ENCODE measurements at places on chromosomes 5 and 9. TPM values are rescaled to one million over a fixed set of nuclear protein-coding genes. Genes with fewer than 3 reads are reported as not detected.

DNA sequence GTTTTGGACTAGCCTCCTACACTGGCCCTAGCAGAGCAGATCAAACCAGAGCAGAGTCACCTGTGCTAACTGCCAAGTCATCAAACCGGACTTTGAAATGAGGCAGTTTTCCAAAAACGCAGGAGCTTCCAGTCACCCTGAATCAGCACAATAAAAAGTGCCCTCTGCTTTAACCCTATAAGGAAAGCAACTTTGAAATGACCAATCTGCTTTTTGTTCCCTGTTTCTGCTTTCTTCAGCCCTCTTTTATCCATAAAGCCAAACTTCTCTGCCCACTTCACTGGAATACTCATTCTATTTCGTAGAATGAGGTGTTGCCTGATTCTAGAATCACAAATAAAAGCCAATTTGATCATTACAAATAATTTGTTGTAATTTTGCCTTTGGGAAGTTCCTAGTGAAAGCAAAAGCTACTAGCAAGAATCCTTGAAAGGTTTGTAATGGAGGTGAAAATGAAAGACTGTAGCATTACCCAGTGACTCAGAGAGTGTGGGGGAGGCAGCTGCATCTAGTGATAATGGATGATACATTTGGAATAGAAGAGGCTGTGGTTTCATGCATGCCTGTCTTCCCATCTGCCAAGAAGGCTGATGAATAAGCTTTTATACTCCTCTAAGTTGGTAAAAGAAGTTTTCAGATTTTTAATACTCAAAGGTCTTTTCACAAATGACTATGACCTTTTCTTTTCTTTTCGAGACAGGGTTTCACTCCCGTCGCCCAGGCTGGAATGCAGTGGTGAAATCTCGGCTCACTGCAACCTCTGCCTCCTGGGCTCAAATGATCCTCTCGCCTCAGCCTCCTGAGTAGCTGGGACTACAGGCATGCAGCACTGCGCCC lies 14.9 kb downstream of the SPAAR start:
- no peak for DNase-seq

- DNase-seq = no peak
These were observed 7.6 kb downstream of the SLC24A2 start for GRCh38 chr9:19781240-19781639.

DNA sequence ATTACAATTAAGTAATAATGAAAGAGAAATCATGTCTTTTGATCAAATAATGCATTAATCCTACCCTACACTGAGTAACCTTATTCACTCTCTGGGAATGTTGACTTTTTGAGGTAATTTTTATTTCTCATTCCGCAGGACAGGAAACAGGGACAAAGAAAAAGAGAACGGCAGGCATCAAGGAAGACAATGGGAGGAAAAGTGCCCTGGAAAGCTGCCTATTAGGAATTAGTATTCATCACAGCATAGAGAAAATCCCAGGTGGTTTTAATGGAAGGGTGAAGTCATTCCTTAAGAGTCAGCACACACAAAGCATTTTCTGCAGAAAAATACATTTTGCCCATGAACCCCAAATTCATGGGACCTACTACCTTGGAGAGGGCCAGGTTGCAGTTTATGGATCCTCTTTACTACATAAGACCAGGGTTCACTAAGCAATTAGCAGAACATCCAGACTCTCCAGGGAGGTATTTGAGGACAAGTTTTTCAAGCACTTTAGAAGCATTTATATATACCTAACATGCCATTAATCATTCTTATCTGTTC lies 9.4 kb downstream of the FSTL4 start:
- no peak for DNase-seq

DNA sequence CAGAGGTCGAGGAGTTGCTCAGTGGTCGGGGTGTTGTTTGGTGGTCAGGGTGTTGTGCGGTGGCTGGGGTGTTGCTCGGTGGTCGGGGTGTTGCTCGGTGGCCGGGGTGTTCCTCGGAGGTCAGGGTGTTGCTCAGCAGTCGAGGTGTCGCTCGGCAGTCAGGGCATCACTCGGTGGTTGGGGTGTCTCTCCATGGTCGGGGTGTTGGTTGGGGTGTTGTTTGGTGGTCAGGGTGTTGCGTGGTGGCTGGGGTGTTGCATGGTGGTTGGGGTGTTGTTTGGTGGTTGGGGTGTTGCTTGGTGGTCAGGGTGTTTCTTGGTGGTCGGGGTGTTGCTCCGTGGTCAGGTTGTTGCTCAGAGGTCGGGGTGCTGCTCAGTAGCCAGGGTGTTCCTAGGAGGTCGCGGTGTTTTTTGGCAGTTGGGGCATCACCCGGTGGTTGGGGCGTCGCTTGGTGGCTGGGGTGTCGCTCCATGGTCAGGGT lies 11.0 kb upstream of the GPSM1 start:
- no peak for DNase-seq

GRCh38 chr5:80600943-80601693 lies 31.0 kb upstream of the ANKRD34B start:
- no peak for DNase-seq

- DNase-seq = no peak
These were observed 401.9 kb downstream of the ARRDC3 start for GRCh38 chr5:90981177-90981576.

DNA sequence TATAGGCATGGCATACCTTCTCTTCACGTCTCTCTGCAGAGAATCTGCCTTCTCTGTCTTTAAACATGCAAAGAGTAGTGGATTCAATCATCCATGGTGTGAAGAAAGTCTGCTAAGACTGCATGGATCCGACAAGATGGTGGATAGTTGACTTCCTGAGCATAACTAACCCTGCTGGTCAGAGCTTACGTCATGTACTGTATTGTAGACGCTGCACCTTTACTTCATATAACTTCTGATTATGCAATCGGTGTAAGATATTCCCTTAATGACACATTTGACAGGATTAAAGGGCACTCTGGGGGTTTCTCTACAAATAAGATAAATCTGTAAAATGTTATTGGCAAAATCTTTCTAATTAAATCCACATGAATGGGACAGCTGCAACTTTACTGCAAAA lies 240.3 kb upstream of the NREP start:
- DNase-seq = no peak

DNA sequence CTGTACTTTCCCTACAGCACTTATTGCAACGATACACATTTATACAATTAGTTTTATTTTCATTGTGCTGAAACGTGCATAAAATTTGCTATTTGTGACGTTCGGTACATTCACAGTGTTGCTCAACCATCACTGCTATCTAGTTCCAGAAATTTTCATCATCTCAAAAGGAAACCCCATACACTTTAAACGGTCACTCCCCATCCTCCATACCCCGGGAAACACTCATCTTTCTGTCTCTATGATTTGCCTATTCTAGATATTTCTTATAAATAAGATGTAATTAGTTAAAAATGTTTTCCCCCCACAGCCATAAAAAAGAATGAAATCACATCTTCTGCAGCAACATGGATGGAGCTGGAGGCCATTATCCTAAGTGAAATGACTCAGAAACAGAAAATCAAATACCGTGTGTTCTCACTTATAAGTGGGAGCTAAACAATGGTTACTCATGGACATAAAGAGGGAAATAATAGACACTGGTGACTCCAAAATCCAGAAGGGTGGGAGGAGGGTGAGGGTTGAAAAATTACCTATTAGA lies 40.2 kb upstream of the TEX48 start:
- no peak for DNase-seq

GRCh38 chr9:35660966-35661415 lies 2.9 kb downstream of the CCDC107 start:
- DNase-seq = no peak

DNA sequence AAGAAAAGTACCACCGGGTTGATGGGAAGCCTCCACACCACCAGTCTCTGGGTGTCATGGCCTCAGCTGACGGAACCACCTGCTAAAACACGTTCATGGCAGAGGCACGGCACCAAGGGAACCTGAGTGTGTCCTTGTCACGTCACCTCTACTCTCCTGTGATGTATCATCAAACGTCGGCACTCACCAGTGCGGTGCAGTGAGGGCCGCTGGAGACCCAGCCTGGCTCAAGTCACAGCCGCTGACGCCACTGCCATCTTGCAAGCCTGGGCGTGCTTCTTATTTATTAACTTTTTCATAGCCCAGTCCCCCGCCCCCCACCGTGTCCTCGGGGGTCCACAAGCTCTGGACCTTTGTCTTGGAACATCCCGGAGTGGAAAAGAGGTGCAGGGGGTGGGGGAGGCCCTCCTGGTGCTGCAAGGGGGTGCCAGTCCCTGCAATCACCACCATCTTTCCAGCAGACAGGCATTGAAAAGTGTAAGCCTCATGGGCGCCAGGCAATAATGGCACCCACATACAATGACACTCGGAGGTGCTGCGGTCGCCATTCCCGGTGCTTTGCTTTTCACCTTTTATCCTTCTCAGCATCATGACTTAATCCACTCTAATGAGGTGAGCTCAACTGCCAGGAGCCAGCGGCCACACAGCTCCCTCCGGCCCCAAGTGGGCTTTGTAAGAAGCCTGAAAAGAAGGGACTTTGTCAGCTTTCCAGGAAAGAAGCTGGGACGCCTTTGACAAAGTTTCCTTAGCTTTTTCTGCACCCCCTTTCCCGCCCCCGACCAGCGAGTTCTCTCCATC lies 202.3 kb upstream of the IRX1 start:
- no peak for DNase-seq

The SERF1B gene
- total RNA-seq = 59.0 TPM

The VLDLR gene
- 43.6 TPM for total RNA-seq

The TAF1L gene
- total RNA-seq = not detected

The NR4A3 gene
- 0.23 TPM for total RNA-seq

The C9orf50 gene
- not detected for total RNA-seq

The SLCO6A1 gene
- total RNA-seq = 0.54 TPM

Measured in H1 (cell line).